ENCODE measurements at places on chromosomes 6 and 20.

- no peak for DNase-seq
These were observed 25.9 kb downstream of the PPARD start for GRCh38 chr6:35368038-35368887.

DNA sequence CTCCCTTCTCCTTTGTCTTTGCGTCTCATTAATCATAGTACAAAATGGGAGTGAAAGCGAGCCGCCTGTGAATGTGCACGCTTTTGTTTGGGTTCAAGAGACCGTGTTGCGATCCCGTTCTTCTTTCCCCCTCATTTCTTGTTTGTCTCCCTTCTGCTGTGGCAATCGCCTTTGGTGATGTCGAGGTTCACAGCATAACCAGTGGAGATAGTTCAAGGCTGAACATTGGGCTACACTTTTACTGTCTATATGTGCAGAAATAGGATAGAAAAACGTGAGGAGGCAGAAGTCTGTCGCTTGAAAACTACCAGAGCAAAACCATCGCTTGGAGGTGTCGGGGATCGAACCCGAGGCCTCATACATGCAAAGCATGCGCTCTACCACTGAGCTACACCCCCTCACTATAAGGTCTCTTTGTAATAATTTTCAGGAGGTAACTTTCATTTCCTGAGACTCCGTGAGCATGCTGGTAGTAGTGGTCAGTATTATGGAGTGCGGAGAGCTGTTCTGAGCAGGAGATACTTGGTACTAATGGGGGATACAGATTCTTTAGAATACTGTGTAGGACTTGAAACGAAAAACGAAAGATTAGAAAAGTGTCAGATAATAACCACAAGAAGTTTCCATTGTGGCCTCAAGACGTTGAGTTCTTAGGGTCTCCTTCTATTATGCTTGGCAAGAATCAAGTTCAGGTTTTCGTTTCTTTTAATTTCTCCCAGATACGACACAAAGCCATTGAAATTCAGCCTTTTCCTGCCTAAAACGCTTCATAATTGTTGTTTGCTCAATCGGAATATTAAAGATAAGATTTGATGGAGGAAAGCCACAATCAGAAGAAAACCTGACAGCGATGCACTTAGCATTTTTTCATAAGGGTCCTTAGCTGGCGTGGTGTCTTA is 106.6 kb downstream of the TRIM27 start:
- DNase-seq, result no peak

DNA sequence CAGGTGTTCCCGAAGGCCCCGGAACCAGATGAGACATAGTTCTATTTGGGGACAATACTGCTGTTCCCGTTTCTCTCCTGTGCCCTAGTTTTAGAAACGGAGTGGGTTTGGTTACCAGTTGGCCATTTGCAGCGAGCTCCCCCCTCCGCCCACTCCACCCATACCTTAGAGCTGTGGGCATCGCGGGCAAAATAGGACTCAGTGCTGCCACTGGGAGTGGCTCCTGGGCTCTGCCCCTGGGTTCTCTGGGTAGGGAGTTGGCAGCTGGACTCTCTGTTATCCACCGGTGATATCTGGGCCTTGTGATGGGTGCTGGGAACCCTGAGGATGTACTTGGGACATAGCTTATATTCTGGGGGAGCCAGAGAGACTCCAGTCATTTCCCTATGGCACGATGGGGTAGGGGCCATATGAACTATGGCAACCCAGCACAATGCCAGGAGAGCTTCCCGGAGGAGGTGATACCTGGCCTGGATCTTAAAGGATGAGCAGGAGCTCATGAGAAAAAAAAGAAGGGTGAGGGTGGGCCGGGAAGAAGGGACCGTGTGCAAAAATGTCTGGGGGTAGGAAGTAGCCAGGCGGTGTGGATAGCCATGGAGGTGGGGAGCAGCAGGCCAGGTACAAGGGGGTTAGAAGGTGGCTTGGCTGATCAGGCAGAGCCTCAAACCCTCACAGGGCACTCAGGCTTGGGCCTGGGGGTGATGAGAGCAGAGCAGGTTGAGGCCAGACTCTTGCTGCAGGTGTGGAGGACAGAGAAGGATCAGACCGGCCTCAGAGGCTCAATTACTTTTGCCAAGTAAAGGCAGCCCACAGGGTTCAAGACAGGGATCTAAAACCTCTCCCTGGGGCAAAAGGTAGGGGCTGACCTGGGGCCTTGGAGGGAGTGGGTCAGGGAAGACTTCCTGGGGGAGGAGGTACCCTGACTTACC is 9.6 kb downstream of the SRC start:
- DNase-seq, result no peak

DNA sequence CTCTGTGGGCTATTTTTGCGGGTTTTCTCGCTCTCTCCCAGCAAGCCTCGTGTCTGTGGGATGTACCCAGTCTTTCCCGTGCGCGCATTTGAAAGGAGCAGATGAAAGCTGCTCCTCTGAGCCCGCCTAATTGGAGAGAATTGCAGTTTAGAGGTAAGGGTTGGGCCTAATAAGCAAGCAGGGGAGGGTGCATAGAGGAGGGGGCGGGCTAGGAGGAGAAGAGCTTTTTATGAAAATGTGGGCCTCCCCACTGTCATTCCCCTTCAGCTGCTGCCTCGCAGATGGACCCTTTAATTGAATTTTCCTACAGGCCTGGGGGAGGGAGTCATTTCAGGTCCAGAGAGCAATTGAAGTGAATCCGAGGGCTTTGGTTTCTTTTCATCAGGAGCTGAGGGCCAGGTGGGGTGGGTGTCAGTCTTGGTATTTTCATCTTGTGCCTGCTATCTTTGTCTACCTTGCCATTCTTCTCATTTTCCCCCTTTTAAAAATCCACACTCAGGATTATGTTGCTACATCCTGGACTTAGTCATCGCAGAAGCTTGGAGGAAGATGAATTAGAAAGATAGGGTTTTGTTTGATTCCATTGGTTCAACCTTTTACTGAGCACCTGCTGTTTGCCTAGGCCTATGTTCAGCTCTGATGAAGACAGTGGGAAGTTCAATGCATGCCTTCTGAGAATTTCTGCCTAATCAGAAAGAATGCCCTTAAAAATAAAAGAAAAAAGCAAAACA is 423.4 kb downstream of the CD83 start:
- no peak for DNase-seq

DNA sequence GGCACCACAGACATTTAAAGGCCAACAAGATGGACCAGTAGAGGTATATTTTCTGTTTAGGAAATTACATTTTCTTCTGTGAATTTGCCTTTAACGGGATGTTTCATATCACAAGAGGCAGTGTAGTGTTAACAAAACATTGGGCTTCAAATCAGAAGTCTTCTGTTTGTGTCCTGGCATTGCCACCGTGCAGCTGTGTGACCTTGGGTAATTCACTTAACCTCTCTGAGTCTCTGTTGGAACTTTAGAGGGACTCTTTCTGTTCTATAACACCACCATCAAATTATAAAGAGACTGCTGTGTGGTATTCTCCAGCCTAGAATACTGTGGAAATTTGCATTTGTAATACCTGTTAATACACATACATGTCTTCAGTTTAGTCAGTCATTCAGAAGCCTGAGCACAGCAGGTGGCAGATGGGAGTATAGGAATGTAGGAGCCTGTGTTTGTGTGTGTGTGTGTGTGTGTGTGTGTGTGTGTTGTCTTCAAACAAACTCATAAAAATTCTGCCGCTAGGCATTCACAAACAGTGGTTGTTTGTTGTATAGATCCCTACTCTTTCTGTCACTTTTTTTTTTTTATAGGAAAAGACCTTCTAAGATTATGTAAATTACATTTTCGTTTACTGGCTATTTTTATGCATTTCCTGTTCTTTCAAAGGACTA is 22.6 kb downstream of the UST start:
- no peak for DNase-seq

DNA sequence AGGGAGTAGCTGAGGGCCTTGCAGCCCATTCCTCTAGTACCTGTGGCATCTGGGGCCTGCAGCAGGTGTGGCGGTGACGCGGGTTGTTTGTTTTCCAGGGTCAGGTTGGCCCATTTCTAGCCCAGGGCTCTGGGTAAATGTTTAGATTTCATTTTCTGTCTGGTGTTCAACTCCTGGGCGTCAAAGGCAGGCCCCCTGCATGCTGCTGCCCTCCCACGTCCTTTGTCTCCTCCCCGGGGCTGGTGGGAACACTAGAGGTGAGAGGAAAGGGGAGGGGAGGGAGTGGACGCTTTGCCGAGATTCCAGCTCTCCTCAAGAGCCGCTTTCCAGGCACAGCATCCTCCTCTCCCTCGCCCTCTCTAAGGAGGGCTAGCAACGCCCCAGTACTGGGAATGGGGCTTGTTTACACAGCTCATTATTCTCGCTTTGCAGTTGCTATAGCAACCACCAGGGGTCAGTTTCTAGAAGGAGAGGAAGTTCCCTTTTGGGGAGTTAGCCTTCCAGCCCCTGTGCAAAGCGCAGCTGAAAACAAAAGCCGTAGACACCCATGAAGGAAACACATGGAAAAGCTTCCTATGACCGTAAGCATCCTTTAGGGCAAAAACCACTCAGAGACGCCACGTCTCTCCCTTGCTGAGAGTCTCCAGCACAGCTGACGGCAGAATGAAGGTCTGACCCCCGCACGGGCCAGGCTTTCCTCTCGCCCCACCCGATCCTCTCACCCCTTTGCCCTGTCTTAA is 170.6 kb downstream of the LY86 start:
- no peak for DNase-seq

DNA sequence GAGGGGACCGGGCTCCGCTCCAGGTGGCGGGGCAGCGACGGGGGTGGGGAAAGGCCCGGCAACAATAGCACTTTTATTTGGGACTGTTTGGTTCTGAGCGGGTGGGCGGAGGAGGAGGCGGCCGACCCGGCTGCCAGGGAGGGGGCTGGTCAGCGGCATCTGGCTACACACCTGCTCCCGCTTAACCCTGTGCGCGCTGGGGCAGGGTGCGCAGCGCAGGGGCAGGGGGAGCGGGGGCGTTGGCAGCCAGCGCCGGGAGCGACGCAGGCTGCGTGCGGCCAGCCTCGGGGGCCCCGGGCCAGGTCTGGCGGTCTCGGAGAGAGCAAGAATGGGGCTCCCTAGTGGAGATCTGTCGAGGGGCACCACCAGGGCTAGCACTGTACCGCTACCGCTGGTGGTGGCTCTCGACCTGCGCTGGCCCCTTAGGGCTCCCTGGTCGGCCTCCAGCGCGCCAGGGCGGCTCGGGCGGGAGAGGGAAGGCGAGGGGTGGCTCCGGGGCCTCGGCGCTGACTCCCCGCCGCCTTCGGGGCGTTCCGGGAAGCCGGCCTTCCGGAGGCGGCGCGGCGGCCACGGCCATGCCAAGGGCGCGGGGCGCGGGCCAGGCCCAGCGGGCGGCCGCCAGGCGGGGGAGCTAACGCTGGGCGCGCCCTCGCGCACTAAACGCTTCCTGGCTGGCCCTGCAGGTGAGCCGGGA is 92.4 kb downstream of the NCR2 start:
- DNase-seq, result no peak

GRCh38 chr20:5020760-5021159 is 19.4 kb upstream of the SLC23A2 start:
- DNase-seq, result no peak

DNA sequence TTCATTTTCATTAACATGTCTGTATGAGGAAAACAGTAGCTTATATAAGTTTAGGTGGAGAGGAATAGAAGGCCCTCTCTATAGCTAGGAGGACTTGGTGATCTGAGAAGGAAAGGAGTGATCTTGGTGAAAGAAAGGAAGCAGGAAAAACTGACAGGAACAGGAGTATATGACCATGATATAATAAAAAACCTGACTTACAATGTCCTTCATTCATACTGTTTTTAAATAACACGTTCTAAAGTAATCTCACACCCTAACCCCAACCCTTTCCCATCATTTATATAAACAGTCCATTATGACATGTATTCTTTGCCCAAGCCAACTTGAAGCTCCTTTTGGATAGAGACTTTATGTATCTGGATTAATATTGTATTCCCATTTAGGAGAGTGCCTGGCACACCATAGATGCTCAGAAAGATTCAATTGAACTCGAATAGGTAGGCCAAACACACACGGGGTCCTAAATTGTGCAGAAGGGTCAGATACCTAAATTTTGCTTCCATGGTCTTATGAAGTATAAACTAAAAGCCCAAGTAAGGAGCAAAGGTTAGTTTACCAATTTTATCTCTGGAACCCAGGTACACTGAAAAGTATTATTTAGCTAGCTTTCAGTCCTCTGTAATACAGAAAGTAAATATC is 75.9 kb downstream of the OR2B2 start:
- no peak for DNase-seq

DNA sequence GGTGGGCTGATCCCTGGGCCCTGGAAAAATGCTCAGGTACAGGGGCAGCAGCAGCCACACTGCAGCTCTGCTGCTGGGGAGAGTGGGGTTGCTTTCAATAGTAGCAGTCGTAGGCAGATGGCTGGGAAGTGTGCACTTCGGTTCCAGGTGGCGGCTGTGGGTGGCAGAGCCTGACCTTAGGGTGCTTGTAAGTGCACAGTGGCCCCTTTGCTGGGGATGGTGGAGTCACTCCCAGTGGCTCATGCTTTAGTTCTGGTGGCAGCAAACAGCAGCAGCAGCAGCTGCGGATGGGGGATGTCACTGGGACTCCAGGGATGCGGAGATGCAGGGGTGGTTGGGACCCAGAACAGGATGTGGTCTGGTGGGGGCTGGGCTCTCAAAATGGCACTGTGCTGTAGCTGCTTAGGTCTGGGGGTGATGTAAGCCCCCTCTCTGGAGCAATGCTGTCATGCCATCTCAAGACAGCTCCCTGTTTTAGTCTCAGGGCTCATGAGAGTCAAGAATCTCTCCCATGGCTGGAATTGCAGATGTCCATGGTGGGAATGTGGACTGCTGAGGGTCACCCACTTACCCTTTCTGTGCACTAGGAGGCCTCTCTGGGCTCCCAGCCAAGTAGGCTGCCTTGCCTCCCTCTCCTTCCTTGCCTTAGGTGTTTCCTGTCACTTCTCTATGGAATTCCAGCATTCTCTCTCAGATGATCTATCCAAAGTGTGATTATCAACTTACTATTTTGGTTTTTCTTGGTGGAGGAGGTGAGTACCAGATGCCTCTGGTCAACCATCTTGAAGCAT is 146.7 kb upstream of the SLC22A23 start:
- DNase-seq, result no peak

- DNase-seq, result no peak
These were observed 104.6 kb downstream of the DTD1 start for GRCh38 chr20:18692447-18692846.

GRCh38 chr20:47480705-47481104 is 21.0 kb upstream of the NCOA3 start:
- DNase-seq, result no peak

- no peak for DNase-seq
These were observed 60.0 kb downstream of the TTI1 start for GRCh38 chr20:37973059-37973910.

- no peak for DNase-seq
These were observed 45.6 kb upstream of the AKIRIN2 start for GRCh38 chr6:87747646-87748045.

GRCh38 chr20:43987531-43987930 is 72.9 kb downstream of the TOX2 start:
- no peak for DNase-seq

DNA sequence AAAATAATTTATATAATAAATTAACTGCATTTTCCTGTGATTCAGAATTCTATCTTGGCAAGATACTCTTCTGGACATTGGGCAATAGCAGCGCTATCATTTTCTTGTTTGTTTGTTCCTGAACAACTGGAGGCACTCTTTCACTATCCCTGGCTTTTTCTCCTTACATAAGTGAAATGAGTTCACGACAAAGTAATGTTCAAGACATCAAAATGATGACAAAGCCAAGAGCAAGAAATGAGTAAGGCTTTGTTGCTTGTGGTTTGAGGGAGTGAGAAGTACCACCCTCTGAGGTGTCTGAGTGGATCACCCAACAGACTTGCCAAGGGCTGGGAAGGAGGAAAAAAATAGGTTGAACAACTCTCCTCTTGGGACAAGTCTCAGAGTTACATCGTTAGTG is 466.6 kb upstream of the JAG1 start:
- no peak for DNase-seq

GRCh38 chr6:85432554-85432953 is 17.3 kb upstream of the NT5E start:
- no peak for DNase-seq

Data from effector CD4-positive, alpha-beta T cell (primary cell).